Stimulated activated CD8-positive, alpha-beta memory T cell treated with anti-CD3 and anti-CD28 coated beads, Interleukin-15, amount 100 ng/mL, for 48 hours (primary cell): ENCODE measurements at places on chromosomes 4 and X.

DNA sequence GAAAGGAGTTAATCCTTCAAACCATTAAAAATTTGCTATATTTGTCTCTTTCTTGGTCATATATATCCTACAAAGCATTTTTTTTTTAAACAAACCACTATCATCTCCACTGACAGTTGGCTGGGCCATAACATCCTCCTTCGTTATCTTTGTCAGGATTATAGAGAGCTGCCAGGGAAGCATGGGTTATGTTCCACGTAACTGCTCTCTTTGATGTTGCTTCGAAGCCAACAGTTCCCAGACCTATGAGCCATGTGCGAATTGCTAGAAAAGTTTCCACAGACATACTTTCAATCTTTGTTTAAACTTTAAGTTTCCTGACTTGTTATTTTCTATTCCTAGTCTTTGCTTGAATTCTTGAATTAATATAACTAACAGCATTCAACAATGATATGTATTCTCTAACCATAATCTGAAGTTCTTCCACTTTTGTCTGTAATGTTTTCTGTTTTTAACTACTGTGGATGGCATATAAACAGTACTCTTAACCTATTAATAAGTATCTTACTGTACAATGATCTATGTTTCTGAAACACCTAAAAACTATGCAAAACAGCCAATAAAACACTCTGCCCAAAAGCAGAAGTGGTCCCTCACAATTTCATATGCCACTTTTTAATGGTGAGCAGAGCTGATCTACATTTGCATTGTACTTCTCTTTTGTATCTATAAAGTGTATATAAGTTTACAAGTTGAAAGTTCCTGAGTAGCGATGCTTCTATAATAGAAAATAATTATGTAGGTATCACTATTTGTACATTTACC, 37.9 kb downstream of the EREG start:
- DNase-seq = no peak

DNA sequence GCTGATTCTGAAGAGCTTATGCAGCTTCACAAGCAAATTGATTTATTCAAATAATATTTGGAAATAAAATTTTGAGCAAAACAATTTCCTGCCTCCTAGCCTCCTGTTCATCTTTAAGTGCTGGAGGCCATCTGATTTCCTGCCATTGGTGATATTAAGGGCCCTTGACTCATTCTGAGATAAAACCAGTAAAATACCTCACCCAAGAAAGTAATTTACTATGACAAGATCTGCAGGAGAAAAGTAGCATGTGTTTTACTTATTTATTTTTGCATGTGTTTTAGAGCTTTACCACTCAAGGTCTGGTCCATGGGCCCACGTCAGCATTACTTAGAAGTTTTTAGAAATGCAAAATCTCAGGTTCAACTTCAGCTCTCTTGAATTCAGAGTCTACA, 67.7 kb downstream of the DCLK2 start:
- no peak for DNase-seq

DNA sequence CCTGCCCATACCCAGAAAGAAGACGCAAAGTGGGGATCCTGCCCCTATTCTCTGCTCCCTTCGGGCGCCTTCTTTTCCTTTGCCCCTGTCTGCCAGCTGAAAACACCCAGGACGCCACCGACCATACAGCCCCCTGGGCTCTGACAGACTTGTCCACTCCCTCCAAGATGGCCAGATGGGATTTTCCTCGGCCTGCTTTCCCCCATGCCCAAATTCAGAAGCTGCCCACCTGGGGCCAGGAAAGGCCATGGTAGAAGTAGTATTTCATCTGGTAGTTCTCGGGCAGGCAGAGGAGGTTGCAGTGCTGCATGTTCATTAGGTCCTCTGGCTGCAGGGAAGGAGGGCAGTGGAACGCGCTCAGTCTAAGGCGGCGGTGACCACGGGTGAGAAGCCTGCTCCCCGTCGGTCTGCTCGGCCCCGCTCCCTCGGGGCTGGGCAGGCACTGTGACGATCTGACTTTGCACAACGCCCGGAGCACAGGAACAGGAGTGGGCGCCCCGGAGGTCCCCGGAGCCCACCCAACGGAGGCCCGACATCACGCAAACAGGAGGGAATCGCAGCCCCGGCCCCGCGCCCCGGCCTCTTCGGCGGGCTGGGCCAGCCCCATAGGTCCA, 582 bp downstream of the NAA10 start:
- DNase-seq = no peak

DNA sequence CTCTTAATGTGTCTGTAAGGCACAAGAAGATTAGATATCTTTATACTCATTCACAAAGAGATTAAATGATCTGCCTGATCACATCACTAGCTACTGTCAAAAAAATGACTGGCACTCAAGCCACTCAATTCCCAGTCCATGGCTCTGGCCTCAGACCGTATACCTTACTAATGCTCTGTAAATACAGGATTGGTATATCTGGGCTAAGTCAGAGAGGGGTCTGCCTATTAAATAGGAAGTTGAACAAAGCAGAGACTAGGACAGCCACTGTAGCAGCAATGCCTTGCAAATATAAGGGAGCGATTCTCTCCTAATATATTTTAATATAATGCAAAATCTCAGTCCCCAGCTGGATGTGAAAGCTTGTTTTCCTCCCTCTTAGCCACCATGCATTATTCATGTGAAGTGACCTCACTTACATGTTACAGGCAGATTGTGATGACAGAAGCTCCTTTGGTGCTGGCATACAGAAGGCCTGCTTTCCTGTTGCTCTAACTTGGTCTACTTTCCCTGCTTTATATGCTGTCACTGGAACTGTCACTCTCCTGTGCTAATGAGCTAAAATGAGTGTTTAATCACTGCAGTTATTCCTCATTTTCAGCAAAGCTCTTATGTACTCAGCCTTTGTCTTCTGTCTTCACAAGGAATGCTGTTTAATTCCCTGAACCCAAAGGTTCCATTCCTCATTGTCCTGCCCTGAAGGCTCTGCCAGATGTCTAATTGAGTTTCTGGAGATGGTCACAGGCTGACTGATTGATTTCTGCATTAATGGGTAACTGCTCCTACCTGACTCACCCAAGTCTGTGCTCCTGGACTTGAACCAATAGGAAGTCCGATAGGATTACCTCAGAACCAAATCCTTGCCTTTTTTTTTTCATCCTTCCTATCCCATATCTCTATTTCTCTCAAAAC, 578.2 kb downstream of the KLHL13 start:
- no peak for DNase-seq

DNA sequence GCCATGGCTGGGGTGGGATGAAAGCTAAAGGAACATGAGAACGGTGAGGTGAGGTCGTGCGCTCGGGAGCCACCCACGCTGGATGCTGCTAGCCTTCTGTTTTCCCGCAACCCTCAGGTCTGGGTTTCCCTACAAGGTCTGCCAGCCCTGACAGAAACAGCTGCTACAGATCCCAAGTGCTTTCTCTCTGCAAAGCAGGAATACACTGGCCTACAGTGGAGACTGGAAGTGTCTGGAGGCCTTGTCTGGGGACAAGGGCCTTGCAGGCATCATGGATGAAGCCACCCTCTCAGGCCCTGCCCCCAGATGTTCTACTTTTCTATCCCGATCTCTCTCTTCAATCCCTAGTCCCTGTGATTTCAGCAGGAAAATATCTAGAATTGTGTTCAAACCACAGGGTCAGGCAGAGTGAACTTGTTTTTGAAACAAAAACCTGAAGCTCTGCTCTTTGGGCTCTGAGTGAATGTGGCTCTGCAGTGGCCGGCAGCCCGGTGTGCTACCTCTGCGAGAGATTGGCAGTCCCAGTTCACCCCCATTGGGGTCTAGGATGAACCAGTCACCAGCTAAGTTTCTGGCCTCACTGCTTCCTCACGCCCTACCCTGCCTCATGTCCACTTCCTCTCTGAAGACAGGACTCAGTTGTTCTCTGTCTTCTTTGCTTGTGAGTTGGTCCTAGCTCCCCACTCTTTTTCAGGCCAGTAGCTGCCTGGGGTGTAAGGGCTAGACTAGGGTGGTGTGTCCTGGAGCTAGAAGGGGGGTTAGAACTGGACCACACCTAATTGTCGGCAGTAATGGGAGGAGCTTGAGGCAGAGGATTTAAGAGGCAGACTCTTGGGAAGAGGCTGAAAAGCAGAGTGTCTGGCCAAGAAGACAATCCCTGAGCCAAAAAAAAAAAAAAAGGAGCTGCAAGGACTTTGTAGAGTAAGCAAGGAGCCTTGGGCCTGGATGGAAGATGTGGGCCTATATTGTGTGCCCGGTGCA, 89.6 kb downstream of the RTL5 start:
- no peak for DNase-seq

DNA sequence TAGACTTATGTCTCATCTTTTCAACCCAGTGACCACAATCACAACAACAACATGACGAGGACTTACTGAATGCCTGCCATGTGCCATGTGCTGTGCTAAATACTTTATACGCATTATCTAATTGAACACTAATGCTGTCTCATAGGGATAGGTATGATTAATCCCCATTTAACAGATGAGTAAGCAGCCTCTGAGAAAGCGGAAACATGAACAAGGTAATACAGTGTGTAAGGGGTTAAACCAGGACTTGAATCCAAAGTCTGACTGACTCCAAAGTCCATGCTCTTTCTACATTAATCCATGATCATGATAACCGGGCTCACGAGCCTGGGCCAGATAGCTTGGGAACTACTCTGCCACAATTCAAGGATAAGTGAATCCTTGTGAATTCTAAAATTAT, 105.3 kb upstream of the MBNL3 start:
- no peak for DNase-seq

DNA sequence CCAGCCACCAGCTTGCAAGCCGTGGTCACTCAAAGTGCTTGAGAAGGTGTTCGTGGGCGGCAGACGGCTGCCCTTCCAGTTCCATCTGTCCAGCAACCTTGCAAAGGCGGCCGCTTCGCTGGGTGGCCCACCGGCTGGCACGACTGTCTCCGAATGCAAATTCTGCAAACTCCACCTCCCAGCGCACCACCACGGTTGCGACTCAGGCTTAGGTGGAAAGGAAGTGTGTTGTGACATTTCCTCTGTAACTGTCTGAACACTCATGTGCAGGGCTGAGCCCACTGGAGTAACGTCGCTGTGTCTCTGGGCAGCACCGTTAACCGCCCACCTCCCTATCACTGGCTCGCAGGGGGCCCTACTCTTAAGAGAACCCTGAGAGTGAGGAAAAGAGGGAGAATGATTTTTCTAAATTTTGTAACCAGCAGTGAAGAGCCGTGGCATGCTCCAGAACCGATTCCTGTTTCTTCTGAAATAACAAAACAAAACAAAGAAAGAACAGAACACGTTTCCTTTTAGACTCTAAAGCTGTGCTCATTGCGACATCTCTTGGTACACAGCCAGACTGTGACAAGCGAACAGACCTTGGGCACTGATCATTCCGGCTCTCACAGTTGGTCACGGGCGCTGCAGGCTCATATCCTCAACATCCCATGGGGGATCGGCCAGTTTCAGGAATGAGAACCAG, at the start of gene P2RY8:
P2RY8 (minus strand) TSS at position 155 of the 685 bp plus-strand sequence. CDS start 70,627 bp downstream, outside the sequence.
- DNase-seq = peak; percentile 62

- no peak for DNase-seq
Measured at GRCh38 chrX:38806875-38807621, 5.8 kb downstream of the MID1IP1 start.

GRCh38 chr4:142567620-142568451, 278.3 kb downstream of the INPP4B start:
- no peak for DNase-seq

GRCh38 chr4:81038636-81039350, 8.3 kb downstream of the BMP3 start:
- no peak for DNase-seq

DNA sequence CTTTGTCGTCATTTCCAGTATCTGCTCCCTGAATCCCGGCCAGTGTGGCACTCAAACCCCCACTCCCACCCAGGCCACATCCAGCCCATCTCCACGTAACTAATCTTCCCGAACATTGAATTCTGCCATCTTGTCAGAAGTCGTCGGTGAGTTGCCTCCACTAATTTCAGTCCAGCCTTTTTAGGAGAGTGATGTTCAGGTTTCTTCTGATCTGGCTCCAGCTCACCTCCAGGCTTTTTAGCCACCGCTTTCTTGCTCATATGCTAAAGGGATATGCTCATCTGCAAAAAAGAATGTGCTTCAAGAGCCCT, 1.3 kb downstream of the TMEM165 start:
- DNase-seq = no peak

GRCh38 chr4:82780170-82780751, 18.3 kb downstream of the SCD5 start:
- DNase-seq = no peak

- no peak for DNase-seq
Measured at GRCh38 chr4:146507632-146508031, 14.1 kb downstream of the SLC10A7 start.

DNA sequence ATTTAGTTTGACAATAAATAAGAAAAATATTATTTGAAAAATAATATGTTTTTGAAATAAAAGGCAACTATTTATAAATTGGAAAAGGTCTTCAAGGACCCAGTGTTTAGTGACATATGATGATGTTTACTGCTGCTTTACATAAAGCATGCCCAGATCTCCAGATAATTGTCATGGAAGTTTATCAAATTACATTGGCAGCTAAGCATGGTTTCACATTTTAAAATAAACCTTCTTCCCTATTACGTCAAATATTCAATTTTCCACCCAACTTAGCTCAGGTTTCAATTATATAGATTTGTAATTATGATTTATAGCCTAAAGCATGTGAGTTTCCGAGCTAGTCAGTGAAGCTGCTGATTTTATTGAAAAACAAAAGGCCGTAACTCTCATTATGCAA, 417.2 kb downstream of the CFAP47 start:
- DNase-seq = no peak

DNA sequence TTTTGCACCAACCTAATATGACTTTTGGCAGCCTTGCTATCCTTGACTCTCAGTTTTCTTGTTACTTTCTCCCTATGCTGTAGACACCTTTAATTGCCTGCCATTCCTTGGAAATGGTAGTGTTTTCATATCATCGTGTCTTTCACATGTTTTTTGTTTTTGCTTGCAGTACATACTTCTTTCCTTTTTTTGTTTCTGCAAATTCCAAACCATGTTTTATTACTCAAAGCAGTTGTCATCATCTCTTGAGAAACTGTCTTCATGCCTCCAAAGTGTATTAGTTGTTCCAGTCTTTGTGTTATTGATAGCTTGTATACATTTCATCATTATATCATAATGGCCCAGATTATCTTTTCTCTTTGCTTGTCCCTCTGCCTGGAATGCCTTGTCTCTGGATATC, 57.1 kb downstream of the PDLIM5 start:
- DNase-seq = no peak

GRCh38 chr4:157700898-157701694, 471.7 kb downstream of the GASK1B start:
- DNase-seq = no peak

DNA sequence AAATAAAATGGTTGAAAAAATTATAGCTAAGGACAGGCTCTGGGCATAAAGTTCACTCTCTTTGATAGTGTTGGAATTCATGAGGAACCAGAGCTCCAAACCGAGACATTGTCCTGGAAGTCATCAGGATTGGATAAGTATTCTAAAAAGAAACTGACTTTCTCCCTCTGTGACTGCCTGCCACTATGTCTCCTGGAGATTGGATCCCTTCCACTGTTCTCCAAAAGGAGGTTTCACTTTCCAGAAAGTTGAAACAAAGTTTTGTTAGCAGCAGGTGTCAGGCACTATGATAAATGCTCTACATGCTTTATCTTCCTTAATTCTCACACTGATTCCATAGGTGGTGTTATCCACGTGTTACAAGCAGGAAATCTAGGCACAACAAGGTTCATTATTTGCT, 16.8 kb downstream of the BANK1 start:
- no peak for DNase-seq
